CD4-positive, alpha-beta memory T cell (primary cell): ENCODE measurements at places on chromosomes 11 and 22. TPM values are rescaled to one million over a fixed set of nuclear protein-coding genes. Genes with fewer than 3 reads are reported as not detected.

Gene UBQLN3
- not detected for total RNA-seq

Gene CCDC15
- total RNA-seq: 2.7 TPM

Gene MGAT3
- 0.73 TPM for total RNA-seq

Gene TSKU
- total RNA-seq: not detected

Gene PLEKHB1
- 63.2 TPM for total RNA-seq

Gene ADM2
- total RNA-seq: 4.5 TPM

Gene MMP3
- not detected for total RNA-seq

Gene BEST1
- total RNA-seq: 0.50 TPM

Gene SLC22A8
- total RNA-seq: not detected

Gene HTATIP2
- total RNA-seq: 45.3 TPM

Gene MUC6
- not detected for total RNA-seq

Gene CHRNA10
- total RNA-seq: 5.5 TPM

Gene SLC37A2
- 3.8 TPM for total RNA-seq

Gene SLC22A9
- not detected for total RNA-seq

Gene OR51B4
- total RNA-seq: not detected

Gene TBX10
- not detected for total RNA-seq

Gene PTPRCAP
- total RNA-seq: 228 TPM

Gene SCARF2
- total RNA-seq: 2.6 TPM

Gene SMDT1
- 105 TPM for total RNA-seq

Gene C11orf42
- total RNA-seq: not detected

Gene GP1BB
- not detected for total RNA-seq

Gene CSNK2A3
- total RNA-seq: 1.6 TPM

Gene SEPTIN3
- total RNA-seq: 0.36 TPM

Gene TTC28
- total RNA-seq: 1.6 TPM

Gene KCNQ1
- 21.4 TPM for total RNA-seq

Gene MMP8
- not detected for total RNA-seq

Gene LRP5
- total RNA-seq: 1.9 TPM

Gene SHISAL1
- not detected for total RNA-seq

Gene GALNT18
- not detected for total RNA-seq

Gene MMP7
- not detected for total RNA-seq

Gene PNPLA3
- total RNA-seq: not detected

Gene VPS37C
- 7.3 TPM for total RNA-seq

Gene TSPO
- total RNA-seq: 71.0 TPM

Gene C11orf21
- total RNA-seq: 64.5 TPM

Gene FGF19
- not detected for total RNA-seq

Gene C11orf91
- not detected for total RNA-seq

Gene GLYATL2
- total RNA-seq: not detected

Gene ANKK1
- total RNA-seq: 2.7 TPM

Gene MEI1
- 79.2 TPM for total RNA-seq

Gene MAJIN
- 0.91 TPM for total RNA-seq
